ENCODE measurements at places on chromosomes 3 and 15.

GRCh38 chr3:44510000-44510368 is 32.5 kb upstream of the ZNF445 start:
- DNase-seq = no peak

GRCh38 chr15:56929933-56930332 is 11.5 kb downstream of the TCF12 start:
- DNase-seq = no peak

GRCh38 chr3:59267021-59267420 is 217.2 kb upstream of the CFAP20DC start:
- no peak for DNase-seq

- no peak for DNase-seq
Observed at GRCh38 chr15:27707257-27707656, 391.9 kb downstream of the OCA2 start.

DNA sequence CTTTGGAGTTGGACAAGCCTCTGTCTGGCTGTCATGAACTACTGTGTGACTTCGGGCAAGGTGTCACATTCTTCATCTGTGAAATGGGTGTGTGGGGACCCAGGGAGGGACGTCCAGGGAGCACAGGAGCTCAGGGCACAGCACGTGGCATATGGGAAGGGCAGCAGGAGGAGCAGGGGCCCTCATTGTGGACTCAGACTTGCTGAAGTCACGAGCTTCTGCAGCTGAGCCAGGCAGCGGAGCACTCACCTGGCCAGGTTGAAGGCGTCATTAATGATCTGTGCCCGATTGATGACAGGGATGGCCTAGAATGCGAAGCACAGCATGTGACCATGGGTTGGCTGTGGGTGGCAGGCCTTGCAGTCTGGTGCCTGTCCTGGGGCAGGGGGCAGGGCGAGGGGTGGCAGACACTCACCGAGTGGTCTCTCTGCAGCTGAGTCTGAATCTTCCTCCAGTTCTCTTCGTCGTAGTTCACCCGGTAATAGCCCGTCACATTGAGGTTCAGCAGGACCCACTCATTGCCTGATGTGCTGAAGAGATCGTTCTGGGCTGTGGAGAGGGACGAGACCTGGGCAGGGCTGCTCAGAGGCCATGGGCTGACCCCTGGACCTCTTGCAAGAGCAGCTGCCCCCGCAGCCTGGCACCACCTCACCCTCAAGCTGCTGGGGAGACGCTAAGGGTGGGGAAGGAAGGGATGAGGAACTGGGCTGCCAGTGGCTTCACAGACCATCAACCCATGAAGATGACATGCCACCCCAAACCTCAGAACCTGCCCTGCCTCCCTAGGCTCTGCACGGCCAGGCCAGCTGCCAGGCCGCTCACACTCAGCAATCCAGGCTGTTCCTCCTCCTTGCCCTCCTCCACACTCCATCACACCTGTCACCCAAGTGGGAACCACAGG is 15.4 kb downstream of the ANPEP start:
- DNase-seq = no peak

DNA sequence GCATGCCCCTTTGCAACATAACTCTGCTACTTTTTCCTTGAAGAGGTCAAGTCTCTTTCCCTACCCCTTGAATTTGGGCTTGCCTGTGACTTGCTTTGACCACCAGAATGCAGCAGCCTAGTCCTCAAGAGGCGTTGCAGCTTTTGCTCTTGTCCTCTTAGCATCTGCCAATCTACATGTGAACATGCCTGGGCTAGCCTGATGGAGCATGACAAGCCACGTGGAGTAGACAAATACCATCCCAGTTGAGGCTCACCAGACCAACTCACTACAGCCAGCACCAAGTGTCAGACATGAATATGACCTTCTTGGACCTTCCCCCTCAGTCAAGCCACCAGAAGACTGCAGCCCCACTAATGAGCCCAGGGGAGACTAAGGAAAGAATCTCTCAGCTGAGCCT is 32.9 kb downstream of the AMOTL2 start:
- no peak for DNase-seq

- no peak for DNase-seq
Observed at GRCh38 chr3:55923626-55924025, 436.5 kb upstream of the WNT5A start.

GRCh38 chr3:9721700-9722060 is 9.9 kb upstream of the BRPF1 start:
- no peak for DNase-seq

DNA sequence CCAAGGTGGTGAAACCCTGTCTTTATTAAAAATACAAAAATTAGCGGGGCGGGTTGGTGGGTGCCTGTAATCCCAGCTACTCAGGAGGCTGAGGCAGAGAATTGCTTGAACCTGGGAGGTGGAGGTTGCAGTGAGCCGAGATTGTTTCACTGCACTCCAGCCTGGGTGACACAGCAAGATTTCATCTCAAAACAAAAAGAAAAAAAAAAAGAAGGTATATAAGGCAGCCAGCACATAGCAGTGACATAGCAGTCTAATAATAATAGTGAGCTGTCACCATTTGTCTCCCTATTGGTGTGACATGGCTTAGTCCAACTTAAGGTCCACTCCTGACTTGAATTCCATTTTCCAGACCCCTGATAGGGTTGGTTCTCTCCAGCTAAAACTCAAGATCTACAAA is 8.8 kb upstream of the LACTB start:
- no peak for DNase-seq

- DNase-seq = no peak
Observed at GRCh38 chr3:9008550-9009255, 45.4 kb upstream of the RAD18 start.

DNA sequence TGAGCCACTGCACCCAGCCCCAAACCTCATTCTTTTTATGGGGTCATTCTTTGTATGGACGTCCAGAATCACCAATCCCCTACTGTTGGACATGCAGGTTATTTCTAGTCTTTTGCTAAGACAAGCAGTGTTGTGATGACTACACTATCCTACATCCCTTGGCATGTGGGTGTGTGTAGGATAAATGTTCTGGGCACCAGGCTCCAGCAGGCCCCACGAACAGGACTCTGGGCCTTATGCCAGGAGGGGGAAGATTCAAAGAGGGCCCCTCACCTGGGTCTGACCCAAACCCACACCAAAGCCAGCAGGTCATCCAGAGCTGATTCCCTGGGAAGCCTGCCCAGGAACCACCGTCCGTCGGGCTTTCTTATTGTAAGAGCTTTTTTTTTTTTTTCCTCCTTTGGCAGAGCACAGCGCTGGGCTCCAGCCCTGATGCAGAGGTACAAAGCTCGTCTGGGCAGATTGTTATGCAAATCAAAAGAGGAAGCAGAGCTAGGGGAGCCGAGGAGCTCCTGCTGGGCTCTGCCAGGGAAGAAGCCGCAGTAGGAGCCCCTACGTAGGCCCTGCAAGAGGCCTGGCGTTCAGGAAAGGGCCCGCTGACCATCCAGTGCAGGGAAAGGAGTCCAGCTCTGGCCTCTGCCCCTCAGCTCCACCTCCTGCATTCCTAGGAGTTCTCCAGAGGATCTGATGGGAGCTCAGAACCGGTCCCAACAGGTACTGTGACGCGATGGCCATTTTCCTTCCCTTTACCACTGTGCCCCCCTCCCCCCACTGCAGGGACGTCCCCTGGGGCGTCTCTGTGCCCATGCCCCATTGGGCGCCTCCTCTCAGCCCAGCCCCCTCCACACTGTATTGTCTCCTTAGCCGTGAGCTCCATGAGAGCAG is 29.0 kb upstream of the FURIN start:
- DNase-seq = no peak

DNA sequence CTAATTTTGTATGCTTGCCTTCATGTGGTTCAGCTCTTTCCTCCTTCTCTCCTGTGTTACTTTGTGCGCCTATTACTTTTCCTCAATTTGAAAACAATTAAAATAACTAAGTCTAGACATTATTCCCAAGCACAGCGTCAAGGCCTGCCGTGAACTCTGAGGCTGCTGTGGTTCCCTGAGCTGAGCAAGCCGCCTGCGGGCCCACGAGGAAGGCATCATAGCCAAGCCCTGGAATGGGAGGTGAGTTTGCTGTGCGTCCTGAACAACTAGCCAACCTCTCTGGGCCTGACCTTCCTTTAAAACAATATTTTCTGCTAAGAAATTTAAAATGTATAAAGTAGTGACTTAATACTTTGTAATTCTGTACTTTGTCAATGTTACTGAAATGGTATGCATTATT is 327.2 kb downstream of the OCA2 start:
- no peak for DNase-seq

DNA sequence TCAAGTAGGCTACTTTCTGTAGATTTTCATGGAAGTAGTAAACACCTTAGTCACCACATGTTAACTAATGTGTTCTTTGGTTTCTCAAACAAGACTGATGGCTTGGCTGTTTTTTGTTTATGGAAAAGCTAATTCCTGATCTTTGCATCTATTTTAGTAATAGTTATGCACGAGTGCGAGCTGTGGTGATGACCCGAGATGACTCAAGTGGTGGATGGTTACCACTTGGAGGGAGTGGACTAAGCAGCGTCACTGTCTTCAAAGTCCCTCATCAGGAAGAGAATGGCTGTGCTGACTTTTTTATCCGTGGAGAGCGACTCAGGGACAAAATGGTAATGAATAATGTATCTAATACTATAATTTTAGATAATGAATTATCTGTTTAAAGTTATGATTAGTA is 46.6 kb downstream of the SPRED1 start:
- no peak for DNase-seq

DNA sequence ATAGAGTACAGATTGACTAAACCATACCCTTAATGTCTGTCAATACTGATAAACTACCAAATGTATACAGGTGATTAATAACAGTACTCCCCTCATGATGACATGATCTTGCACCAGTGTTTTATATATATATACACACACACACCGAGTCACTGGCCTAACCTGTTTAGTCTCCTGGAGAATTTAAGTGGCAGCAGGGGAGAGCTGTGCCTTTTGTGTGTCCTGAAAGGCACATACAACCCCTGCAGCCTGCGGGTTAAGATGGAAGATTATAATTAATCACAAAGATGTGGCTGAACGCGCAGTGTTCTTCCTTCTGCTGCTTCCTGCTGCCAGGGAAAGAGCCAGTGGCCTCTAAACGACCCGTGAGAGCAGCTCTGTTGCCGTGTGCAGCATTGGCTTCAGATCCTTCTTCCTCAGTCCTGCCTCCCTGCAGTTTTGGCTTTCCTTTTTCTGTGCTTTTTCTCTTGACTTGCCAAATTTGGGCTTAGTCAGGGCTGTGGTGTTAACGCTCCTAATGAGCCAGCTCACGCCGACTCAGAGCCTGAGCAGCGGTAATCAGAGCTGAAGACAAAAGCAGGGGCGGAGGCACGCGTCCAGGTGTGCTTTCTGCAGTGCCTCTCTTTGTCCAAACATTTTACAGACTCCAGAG is 42.5 kb upstream of the UBE3A start:
- DNase-seq = peak; percentile 79

DNA sequence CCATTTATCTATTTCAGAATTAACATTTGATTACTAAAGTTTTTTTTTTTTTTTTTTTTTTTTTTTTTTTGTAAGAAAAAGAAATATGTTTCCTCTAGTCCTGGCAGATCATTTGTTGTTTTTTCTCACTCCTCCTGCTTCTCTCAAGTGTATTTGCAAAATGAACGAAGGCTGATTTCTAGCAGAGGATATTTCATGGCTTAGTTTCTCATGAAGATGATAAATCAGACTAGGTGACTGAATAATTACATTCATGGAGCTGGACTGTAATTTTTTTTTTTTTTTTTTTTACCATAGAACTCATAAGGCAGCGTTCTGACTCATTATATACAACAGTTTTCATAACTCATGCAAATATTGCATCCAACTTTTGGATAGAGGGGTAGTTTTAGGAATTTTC is 332.5 kb upstream of the SEMA6D start:
- no peak for DNase-seq

DNA sequence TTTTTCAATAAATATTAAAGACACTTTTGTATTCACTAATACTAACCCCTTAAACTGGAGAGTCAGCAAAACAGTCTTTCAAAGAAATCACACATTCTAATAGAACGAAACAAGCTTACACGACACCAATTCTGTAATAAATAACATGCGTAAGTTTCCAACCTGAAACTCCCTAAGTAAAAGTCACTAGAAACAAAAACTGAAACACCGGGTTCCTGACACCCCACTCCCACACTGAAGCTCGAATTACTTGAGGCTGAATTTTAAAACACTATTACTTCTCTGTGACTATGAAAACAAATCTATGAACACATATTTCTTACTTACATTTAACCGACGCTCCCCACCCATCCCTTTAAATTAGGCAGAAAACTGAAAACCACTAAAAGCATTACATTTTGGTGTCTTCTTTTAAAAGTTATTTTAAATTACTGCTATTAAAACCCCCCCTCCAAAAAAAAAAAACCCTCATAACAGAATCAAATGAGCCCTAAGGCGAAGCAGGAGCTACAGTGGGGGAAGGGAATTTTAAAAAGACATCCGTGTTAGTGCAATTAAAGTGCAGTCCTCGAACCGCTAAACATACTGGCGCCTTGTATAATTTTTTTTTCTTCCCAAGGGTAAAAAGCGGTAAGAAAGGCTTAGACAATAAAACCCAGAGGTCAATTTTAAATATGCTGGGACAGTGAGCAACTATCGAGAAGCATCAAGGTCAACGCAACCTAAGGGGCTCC is 878 bp downstream of the SPPL2A start:
- no peak for DNase-seq

GRCh38 chr3:46466871-46467403 is 2.2 kb upstream of the LTF start:
- no peak for DNase-seq

- DNase-seq = no peak
Observed at GRCh38 chr15:83992324-83993031, 243.1 kb upstream of the GOLGA6L4 start.

DNA sequence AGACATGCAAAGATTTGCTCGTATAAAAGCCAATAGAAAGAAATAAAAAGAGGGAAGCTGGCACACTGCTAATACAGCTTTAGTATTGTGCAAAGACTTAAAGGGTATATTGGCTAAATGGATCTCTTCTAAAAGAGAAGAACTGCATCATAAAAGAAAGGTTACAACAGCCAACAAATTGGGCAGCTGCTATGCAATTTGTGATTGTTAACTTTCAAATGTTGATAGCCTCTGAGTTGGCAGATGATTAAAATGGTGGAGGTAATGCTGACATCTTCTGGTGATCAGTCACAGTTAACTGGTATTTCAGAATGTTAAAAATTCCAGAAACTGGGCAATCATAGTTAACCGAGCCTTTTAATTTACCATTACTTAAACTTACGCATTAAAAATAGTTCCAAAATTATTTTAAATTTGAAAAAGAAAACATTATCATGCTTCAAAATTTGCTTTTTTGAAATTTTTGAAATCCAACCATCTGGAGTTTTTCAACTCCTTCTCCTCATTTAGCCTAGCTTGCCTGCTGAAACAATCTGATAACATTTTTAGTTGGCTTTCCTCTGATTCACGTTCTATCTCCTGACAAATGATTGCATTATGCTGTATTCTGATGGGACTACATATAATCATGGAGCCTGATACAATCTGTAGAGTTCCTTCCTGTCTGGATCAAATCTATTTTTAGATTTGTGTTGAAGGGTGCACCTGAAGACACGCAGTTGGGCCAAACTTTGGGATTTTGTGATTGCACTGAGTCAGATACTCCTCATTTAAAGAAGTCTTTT is 144.0 kb upstream of the PDZRN3 start:
- no peak for DNase-seq

GRCh38 chr3:193701953-193702635 is 109.1 kb downstream of the OPA1 start:
- no peak for DNase-seq

- no peak for DNase-seq
Observed at GRCh38 chr3:48208076-48208475, 15.2 kb upstream of the CAMP start.

- DNase-seq = no peak
Observed at GRCh38 chr15:71630475-71630809, 179.9 kb upstream of the NR2E3 start.

- DNase-seq = no peak
Observed at GRCh38 chr15:75759416-75760130, 46.9 kb upstream of the CSPG4 start.

Measured in caudate nucleus (tissue), 63 donors.